CD4-positive, alpha-beta T cell treated with Interleukin-1 beta for 1 hour (primary cell): ENCODE measurements at places on chromosomes 11 and 22.

GRCh38 chr22:43889860-43890253, 2.0 kb downstream of the PNPLA5 start:
- no peak for DNase-seq

GRCh38 chr22:49726022-49726681, 101.5 kb downstream of the BRD1 start:
- DNase-seq = no peak

DNA sequence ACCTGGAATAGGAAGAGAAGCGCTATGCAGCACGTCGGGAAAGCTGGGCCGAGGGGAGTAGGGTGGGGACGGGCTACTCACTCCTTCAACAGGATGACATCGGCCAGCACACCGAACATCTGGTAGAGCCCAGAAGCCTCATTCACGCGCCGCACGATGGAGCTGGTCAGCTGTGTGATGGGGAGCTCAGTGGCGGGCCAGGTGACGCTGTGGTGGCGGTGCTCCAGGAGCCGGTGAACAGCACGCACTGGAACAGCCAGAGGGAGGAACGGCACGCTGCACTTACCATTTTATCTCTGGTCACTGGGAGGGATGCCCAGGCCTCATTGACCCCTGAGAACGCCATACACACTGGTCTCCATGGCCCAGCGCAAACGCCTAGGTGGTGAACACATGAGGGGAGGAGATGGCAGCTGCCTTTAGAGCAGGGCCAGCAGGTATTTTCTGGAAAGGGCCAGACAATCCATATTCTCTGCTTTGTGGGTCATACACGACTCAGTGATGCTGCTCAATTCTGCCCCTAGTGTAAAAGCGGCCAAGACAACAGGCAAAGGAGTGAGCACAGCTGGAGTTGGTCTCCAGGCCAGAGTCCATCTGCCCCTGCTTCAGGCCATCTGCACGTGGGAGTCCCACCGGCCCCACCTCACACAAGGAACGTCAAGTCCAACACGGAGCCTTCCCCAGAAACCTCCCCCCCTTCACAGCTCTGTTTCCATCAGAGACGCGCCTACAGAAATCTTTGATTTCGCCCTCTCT, 8.8 kb downstream of the FOXRED2 start:
- DNase-seq = no peak

GRCh38 chr22:30866811-30867271, 101.7 kb downstream of the MORC2 start:
- DNase-seq = no peak

GRCh38 chr22:40233886-40234285, 56.2 kb downstream of the TNRC6B start:
- no peak for DNase-seq

DNA sequence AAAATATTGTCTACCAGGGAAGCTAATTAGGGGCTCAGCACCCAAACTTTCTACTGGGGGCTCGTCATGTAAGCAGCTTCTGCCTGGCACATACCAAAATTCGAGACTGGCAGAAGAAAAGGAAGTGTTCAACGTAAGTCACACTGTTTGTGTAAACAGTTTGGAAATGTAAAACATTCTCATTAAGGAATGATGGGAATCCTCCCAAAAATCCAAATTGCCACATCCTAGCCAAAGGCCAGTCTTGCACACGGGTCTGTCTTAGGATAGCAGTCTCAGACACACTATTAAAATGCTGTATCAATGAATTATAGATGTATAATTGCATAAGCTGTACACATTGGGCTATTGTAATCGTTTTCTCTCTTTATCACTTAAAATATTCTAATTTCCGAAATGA, 28.9 kb downstream of the CUL5 start:
- DNase-seq = no peak

DNA sequence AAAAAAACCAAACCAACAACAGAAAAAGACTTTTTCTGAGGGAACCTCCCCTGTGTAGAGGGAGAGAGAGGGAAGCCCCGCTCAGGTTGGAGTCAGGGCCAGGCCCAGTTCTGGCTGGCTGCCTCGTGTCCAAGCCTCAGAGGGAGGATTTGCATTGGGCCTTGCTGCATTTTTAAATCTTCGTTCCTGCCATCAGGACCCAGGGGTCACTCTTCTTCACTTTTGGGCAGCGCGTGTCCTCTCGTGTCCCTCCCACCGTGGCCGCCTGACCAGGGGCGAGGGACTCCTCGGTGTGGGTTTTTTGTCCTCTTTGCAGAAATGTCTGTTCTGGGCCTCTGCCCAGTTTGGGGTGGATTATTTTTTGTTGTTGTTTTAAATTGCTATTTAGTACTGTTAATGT, 57.9 kb downstream of the LRRC74B start:
- no peak for DNase-seq

GRCh38 chr11:65780770-65781151, at the start of gene AP5B1:
Gene AP5B1, minus strand, starts transcription at chr11:65780976. Its CDS starts 385 bp downstream, at chr11:65780591.
- DNase-seq = peak; percentile 79

- DNase-seq = no peak
Measured at GRCh38 chr22:35172442-35172841, 84.9 kb upstream of the HMGXB4 start.

DNA sequence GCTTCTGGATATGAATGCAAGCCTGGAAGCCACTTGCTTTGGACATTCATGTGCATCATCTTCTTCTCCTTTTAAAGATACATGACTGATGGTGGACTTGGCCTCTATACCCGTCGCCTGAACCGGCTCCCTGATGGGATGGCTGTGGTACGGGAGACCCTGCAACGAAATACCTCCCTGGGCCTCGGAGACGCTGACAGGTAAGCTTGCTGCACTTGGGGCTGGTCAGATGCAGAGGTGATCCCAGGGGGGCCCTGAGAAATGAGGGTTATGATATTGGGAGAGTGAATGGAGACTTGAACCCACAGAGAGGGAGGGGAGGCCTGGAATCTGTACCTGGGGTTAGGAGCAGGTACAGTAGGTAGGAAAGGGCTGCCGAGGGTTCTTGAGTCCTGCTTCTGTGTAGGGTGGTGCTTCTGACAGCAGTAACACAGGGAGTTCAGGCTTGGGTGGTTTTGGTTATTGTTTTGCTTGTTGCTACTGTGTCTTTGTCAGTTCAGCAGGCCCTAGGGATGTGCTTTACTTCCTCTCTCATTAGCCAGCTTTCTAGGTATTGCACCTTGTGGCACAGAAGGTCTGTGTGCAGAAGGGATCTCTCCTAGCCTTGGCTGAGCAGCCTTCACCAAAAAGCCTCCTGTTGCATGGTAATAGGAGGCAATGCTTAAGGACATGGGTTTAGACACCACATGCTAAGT, 176.1 kb downstream of the DBX1 start:
- DNase-seq = no peak

GRCh38 chr22:30332551-30332950, 5.8 kb upstream of the TBC1D10A start:
- no peak for DNase-seq

- DNase-seq = no peak
Measured at GRCh38 chr22:35212009-35212408, 45.3 kb upstream of the HMGXB4 start.

GRCh38 chr11:128457874-128458273, 129.5 kb downstream of the ETS1 start:
- no peak for DNase-seq

DNA sequence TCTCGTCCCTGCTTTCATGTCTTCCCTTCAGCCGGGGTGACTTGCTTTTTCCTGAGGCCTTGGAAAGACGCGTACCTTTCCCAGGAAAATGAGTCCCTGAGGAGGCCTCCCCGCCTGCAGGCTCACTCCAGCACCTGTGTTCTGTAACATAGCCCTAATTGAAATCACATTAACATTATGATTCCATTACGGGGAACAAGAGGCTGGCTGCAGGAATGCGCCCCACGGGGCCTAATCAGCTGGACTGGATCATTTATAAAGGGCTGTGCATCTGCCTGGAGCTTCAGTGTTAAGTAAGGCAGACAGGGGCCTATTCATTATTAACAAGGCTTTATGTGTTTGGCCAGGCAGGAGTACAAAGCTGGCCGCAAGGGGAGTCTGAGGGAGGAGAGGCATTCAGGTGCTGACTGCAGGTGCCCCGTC, 41.9 kb upstream of the TSPAN18 start:
- no peak for DNase-seq

DNA sequence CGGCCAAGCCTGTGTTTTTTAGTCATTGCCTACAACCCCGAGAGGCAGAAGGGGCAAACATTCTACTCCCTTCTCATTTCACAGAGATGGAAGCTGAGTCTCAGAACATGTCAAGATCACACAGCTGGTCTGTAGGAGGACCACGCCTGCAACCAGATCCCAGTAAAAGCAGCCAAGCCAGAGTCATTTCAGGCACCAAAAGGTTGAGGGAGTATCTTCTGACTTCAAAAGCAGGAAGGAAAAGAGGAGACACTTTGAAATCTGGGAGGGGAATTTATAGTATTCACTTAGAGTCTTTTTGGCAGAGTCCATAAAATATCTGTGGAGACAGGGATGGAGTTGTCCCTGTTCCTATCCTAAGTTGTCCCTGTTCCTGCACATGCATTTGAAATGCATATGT, 17.9 kb upstream of the ZDHHC13 start:
- no peak for DNase-seq

DNA sequence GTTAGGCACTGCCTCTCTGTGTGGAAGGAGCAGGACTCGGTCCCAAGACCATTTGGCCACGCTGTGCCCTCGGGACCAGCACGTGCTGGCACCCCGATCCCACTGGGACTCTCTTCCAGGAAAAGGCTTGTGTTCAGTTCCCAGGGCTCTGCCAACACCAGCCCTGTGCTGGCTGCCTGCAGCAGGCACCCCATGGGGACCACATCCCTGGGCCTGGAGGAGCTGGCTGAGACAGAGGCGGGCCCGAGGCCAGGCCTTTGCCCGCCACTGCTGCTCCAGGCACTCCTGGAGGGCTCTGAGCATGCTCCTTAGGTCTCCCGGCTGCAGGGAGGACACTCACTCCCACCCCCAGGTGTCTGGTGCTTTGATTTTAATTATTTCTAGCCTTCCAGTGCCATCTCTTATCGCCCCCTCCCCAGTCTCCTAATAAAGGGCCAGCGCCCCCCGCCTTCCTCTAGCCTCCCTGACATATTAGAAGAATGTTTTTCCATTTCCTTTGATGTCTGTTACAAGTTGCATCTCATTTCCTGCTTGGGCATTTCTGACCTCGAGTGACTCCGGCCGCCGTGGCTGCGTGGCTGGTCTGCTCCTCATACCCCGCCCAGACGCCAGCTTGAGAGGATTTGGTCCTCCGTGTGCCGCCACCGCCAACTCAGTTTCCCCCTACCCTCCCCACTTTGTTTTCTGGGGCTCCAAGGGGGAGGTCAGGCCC, 14.4 kb downstream of the CDKN1C start:
- DNase-seq = no peak

- DNase-seq = no peak
Measured at GRCh38 chr22:48528221-48528915, 1299.3 kb downstream of the BRD1 start.
